ENCODE measurements at places on chromosomes 1 and 21. TPM values are rescaled to one million over a fixed set of nuclear protein-coding genes. Genes with fewer than 3 reads are reported as not detected.

LCE1C gene
- total RNA-seq, result not detected

TFF2 gene
- not detected for total RNA-seq

FCMR gene
- 0.13 TPM for total RNA-seq

IL20 gene
- not detected for total RNA-seq

KLHL17 gene
- total RNA-seq, result 11.9 TPM

BSDC1 gene
- total RNA-seq, result 68.2 TPM

RXFP4 gene
- total RNA-seq, result not detected

LAMB3 gene
- 40.1 TPM for total RNA-seq

NR1I3 gene
- not detected for total RNA-seq

ECM1 gene
- total RNA-seq, result 72.5 TPM

SLC44A5 gene
- 2.2 TPM for total RNA-seq

RGS7 gene
- 1.0 TPM for total RNA-seq

BPNT1 gene
- total RNA-seq, result 26.8 TPM

SPATA1 gene
- total RNA-seq, result 0.46 TPM

PRKCZ gene
- total RNA-seq, result 1.3 TPM

UBE2U gene
- not detected for total RNA-seq

B3GALT5 gene
- total RNA-seq, result 0.10 TPM

RNF223 gene
- total RNA-seq, result not detected

GREM2 gene
- total RNA-seq, result 14.7 TPM

PODN gene
- 20.9 TPM for total RNA-seq

CD52 gene
- not detected for total RNA-seq

CTH gene
- total RNA-seq, result 4.2 TPM

TMEM52 gene
- 0.43 TPM for total RNA-seq

VHLL gene
- total RNA-seq, result 0.92 TPM

NUCKS1 gene
- total RNA-seq, result 92.4 TPM

CDK18 gene
- total RNA-seq, result 11.1 TPM

CRYAA gene
- not detected for total RNA-seq

YBX1 gene
- total RNA-seq, result 566 TPM

SLC44A3 gene
- total RNA-seq, result 2.2 TPM

DNALI1 gene
- 3.9 TPM for total RNA-seq

ENO1 gene
- 2,300 TPM for total RNA-seq

TPTE gene
- not detected for total RNA-seq

ZBTB8B gene
- 0.07 TPM for total RNA-seq

CLCNKB gene
- total RNA-seq, result 0.07 TPM

DPYD gene
- 81.3 TPM for total RNA-seq

DYNLT5 gene
- total RNA-seq, result 0.65 TPM

MYOC gene
- 0.13 TPM for total RNA-seq

MX2 gene
- 3.3 TPM for total RNA-seq

COL24A1 gene
- total RNA-seq, result 0.46 TPM

GBP5 gene
- not detected for total RNA-seq

TNFSF18 gene
- total RNA-seq, result 0.46 TPM

RYR2 gene
- total RNA-seq, result not detected

CLDN19 gene
- not detected for total RNA-seq

PSMD4 gene
- total RNA-seq, result 174 TPM

OR2T3 gene
- total RNA-seq, result not detected

HTR6 gene
- total RNA-seq, result 0.07 TPM

IQCC gene
- 1.4 TPM for total RNA-seq

HSPB7 gene
- 45.2 TPM for total RNA-seq

ANGPTL1 gene
- total RNA-seq, result 16.4 TPM

TMCO2 gene
- not detected for total RNA-seq

SPATA45 gene
- total RNA-seq, result not detected

Measured in smooth muscle cell of the pulmonary artery (primary cell).